ENCODE measurements at places on chromosomes 5 and 9. TPM values are rescaled to one million over a fixed set of nuclear protein-coding genes. Genes with fewer than 3 reads are reported as not detected.
A peak's percentile ranks its signal among the peaks of the same experiment; 100 is the strongest.

PCBD2 gene
- 6.1 TPM for total RNA-seq

DNA sequence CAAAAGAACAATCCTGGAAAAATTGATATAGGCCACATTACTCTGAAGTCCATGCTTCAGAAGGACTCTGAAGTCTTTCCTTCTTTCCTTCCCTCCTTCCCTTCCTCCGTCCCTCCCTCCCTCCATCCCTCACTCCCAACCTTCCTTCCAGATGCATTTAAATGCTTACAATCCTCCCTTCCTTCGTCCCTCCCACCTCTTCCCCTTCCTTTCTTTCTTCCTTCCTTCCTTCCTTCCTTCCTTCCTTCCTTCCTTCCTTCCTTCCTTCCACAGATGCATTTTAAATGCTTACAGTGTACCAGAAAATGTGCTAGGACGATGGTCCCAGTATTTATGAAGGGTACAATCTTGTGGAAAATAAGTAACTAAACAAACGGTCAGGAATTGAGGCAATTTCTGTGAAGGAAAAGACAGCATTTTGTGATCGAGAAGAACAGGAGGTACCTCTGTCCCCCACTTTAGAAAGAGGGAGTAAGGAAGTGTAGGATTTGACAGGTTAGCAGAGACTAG, 181.3 kb upstream of the TUT7 start:
- DNase-seq, result no peak
- no peaks in the 10 kb centered on the region for H3K27me3 ChIP-seq
- no peaks in the 10 kb centered on the region for H3K36me3 ChIP-seq
- no peak overlapping the region for H3K4me3 ChIP-seq
- no peaks in the 10 kb centered on the region for H3K4me1 ChIP-seq

GRCh38 chr5:96566833-96567587, 95.2 kb upstream of the CAST start:
- peaks cover 44% of the 10 kb centered on the region for H3K4me1 ChIP-seq
- peak; percentile 36 for DNase-seq
- no peaks in the 10 kb centered on the region for H3K36me3 ChIP-seq
- peak overlapping the region; percentile 69 for H3K27ac ChIP-seq

DNA sequence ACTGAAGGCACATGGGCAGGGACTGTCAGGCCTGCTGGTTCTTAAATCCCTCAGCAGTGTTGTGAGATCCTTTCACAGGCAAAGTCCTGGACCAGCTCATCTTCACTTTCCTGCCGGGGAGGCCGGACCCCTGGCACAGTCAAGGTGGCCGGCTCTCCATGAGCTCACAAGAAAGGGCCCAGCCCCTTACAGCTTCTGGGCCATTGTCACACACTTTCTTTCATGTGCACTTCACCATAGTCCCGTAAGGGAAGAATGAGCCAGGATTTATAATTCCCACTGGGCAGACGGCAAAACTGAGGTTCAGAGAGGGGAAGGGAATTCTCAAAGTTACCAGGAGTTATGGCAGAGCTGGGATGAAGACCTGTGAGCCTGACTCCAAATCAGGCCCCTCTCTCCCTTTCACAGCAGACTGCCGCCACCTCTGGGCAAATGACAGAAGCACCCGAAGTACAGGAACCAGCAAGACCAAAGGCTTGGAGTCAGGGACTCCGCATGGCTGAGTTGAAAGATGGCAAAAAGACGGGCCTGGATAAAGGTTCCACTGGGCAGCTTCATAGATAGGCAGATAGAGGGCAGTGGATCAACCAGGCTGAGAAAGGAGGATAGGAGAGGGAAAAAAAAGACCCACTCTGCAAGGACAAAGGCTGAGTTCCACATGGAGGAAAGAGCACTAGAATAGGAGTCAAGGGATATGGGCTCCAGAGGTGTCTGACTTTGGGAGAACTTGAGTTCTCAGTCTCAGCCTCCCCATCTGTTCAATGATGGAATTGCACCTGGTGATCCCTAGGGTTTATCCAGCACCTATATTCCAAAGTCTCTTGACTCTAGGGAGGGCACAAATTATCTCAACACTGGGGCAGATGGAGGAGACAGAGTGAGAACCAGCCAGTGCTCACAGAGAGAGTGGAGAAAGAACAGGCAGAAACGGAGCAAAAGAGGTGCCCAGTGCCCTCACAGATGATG, 128.7 kb downstream of the PAX5 start:
- no peaks in the 10 kb centered on the region for H3K36me3 ChIP-seq
- no peaks in the 10 kb centered on the region for H3K4me1 ChIP-seq
- H3K27me3 ChIP-seq, result peaks cover 46% of the 10 kb centered on the region
- no peak overlapping the region for H3K4me3 ChIP-seq
- H3K27ac ChIP-seq, result no peak overlapping the region

DNA sequence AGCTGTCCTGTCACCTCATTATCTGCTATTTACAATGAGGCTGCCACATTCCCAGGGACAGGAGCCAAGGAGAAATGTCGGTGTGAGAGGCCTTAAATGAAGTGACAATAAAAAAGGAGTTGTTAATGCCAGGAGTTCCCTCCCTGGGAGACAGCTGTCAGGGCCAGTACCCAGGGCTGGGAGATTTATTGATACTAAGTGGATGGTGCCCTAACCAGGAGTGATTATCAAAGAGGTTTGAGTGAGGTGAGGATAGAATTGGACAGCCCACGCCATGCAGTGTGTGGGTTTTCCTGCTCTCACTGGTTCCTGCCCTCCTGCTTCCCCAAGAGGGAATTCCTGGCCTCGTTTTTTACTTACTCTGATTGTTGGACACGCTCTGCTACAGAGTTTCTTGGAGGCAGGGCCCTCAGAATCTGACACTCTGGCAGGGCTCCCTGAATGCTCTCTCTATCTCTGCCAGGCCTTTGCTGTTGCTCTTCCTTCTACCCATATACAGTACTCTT, 150.8 kb downstream of the GRIA1 start:
- H3K27ac ChIP-seq, result no peak overlapping the region
- H3K27me3 ChIP-seq, result no peaks in the 10 kb centered on the region
- DNase-seq, result no peak
- no peaks in the 10 kb centered on the region for H3K4me1 ChIP-seq

DNA sequence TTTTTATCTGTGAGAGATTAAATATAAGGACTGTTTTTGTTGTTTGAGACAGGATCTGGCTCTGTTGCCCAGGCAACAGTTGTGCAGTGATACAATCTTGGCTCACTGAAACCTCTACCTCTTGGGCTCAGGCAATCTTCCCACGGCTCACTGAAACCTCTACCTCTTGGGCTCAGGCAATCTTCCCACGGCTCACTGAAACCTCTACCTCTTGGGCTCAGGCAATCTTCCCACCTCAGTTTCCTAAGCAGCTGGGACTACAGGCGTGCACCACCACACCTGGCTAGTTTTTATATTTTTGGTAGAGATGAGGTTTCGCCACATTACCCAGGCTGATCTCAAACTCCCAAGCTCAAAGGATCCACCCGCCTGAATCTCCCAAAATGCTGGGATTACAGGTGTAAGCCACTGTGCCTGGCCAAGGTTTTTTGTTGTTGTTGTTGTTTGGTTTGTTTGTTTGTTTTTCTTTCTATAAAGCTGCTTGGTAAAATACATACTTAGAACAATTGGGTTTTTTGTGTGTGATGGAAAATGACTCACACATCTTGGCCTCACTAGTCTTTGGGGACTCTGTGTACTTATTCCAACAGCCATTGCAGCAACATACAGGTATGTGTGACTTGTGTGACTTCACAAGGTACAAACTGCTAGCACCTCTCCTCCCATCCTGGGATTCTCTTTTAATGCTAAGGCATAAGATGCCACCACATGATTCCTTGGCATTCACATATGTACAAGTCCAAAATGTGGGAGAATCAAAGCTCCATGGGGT, 36.5 kb upstream of the RASA1 start:
- DNase-seq, result no peak
- no peak overlapping the region for H3K4me3 ChIP-seq
- peaks cover 5% of the 10 kb centered on the region for H3K4me1 ChIP-seq
- no peak overlapping the region for H3K27ac ChIP-seq
- H3K27me3 ChIP-seq, result no peaks in the 10 kb centered on the region
- no peaks in the 10 kb centered on the region for H3K36me3 ChIP-seq

Measured in SJSA1 (cell line).